ENCODE measurements at places on chromosomes 12 and 14.

- DNase-seq = no peak
Observed at GRCh38 chr12:12392413-12392812, 35.5 kb downstream of the BORCS5 start.

DNA sequence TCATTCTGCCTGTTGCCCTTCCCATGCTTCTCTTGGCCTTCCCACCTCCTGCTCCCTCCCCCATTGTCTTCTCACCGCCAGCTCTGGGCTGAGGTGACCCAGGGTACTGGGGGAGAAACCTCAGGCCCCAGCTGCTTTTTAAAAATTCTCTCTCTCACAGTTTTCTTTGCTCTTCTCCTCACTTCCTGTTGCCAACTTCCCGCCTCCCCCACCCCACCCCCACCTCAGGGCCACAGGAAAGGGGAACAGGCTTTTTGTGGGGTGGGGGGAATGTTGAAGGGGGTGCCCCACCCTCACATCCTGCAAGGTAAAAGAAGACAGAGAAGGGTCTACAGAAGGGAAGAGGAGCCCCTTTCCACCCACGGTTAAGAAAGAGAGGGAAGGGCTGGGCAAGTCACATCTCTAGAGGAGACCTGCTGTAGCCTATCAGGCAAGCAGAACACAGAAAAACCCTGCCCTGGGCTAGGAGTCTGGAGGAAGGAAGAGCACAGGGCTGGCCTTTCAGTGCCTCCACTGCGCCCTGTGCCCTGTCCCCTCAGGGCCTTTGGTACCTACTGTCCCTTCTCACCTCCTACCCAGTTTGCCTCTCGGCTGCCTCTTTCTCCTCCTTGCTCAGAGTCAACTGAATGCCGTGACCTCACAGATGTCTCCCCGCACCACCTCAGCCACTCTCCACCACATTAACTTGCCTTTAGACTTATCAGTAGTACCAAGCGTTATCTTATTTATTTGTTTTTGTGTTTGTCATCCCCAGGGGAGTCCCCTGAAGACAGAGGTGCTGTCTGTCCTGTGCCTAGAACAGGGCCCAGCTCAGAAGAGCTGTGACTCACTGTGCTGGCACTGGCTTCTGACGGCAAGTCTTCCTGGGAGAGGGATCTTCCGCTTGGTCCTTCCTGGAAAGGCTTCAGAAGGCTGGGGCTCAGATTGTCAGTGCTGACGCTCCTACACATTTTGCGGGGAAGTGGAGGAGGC is 1.7 kb downstream of the ARHGAP9 start:
- peak; percentile 40 for DNase-seq

DNA sequence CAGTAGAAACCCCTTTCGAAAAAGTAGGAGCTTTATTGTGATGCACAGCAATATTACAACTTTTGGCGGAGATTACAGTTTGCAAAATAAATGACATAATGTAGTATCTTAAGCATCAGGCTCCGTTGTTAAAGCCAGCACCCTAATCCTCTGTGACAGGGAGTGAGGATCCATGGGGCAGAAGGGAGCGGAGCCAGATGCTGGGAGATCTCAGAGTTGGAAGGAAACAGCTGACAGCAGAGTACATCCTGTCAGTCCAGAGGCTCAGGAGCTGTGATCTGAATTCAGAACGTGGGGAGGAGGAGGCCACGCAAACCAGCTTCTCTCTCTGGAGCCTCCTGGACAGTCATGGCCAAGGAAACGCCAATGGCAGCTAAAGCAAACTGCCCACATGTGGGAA is 55.7 kb downstream of the TMTC1 start:
- no peak for DNase-seq

GRCh38 chr14:51058382-51058781 is 36.5 kb downstream of the TRIM9 start:
- DNase-seq = no peak

- DNase-seq = no peak
Observed at GRCh38 chr12:124039276-124039675, 66.3 kb downstream of the ZNF664 start.

DNA sequence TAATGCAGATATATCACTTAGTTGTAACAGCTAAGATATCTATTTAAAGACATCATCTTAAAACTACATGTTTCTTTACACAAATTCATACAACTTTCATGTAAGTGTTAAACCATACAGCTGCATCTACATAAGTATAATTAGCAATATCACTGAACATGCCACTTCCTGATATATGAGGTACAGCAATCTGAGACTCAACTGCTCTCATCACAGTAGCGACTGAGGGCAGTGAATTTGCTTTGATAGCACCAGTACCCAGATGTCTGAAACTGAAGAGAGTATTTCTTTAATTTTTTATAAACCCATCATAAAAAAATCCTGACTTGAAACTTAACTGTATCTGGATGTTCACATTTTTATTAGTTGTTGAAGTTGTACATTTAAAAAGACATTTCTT is 34.7 kb upstream of the NUAK1 start:
- no peak for DNase-seq

DNA sequence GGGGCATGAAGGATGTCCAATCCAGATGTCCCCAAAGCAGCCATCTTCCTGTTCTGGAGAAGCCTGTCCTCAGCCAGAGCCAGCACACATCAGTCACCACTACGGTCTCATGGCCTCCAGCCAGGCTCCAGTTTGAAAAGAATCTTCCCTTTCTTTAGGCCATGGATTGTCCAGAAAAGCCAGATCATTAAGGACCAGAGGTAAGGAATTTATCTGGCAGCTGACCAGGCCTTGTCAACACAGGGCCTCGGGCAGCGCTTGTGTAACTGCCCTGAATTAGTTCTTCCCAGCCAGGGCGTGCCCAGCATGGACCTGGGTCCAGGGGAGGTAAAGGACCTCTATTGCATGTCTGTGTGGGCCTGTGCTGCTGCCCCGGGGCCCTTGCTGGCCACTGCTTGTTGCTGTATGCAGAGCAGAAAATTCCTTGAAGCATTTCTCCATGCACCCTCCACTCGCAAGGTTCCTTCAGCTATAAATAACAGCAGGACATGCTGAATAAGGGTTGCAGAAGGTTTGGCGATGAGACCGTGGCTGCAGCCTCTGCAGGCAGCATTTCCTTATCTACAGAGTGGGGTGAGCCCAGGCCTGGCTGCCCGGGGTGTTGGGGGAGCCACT is 21.7 kb upstream of the VPS37B start:
- DNase-seq = no peak

GRCh38 chr12:20024194-20024593 is 344.1 kb upstream of the PDE3A start:
- DNase-seq = no peak

DNA sequence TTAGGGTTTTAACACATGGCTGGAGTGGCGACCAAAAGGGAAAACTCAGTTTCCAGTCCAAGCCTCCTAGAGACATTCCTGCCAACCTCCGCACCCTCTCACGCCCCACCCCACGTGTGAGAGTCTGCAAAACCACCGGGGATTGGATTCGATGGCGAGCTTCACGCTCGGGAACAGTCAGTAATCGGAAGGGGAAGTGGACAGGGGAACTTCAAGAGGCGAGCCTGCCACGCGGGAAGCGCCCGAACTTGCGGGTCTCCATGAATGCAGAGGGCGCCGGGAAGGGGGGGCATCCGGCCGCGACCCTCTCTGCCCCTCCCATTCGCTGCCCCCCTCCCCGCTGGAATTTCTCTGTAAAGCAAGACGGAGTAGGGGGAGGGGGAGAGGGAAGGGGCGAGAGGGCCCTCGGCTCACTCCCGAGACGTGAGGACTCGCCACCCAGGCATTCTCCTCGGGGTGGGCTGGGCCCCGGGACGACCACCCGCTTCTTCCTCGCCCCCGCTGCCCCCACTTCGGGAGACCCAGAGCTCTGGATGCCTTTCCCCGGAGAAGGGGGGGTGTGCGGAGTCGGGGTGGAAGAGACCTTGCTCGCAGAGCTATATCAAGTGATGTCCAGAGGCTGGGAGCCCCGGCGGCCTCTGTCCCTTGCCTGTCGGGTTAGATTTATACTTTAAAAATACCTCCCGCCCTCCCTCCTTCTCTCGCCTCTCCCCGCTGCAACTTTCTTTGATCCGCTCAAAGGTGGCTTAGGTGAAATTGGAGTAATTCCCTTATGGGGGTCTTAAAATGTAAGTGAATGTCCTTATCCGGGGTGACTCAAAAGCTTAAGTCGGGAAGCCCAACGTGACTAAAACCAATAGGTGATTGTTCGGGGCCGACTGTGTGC is 2.5 kb upstream of the CCND2 start:
- no peak for DNase-seq

GRCh38 chr12:113463746-113464451 is 7.8 kb downstream of the LHX5 start:
- DNase-seq = no peak

DNA sequence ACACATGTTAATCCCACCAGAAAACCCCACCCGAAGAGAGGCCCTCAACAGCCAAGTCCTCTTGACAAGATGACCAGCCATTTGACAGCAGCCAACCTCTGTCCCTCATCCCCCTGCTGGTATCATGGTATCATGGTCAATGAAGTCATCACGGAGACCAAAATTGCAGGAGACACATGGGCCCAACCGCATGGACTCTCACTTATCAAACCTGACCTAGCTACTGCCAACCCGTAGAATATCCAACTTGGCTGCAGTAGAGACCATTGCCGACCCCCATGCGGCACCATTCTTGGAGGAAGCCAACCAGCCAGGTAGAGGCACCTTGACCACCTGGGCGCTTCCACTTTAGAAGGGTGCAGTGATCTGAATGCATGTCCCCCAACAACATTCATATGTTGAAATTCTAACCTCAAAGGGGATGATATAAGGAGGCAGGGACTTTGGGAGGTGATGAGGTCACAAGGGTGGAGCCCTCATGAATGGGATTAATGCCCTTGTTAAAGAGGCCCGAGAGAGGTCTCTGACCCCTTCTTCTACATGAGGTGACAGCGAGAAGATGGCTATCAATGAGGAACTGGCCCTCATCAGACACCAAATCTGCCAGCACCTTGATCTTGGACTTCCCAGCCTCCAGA is 33.3 kb downstream of the DIO3 start:
- DNase-seq = no peak

DNA sequence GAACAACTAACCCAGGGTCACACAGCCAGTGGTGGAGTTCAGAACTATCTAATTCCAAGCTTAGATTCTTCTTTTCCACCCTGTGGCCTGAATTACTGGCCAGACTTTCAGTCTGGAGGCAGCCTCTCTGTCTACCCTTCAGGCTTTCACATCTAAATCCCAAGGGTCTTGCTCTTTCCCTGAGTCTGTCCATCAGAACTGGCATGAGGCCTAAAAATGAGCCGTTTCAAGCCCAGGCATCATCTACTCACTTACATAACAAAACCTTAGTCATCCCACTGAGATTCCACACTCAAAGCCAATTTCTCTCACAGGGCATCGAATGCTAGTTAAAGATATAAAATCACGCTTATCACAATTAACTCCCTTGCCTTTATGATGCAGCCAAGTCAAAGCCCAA is 1.3 kb upstream of the PTGDR start:
- DNase-seq = no peak

GRCh38 chr12:770479-770878 is 18.1 kb downstream of the WNK1 start:
- DNase-seq = no peak

- no peak for DNase-seq
Observed at GRCh38 chr12:28083840-28084678, 106.2 kb upstream of the CCDC91 start.

DNA sequence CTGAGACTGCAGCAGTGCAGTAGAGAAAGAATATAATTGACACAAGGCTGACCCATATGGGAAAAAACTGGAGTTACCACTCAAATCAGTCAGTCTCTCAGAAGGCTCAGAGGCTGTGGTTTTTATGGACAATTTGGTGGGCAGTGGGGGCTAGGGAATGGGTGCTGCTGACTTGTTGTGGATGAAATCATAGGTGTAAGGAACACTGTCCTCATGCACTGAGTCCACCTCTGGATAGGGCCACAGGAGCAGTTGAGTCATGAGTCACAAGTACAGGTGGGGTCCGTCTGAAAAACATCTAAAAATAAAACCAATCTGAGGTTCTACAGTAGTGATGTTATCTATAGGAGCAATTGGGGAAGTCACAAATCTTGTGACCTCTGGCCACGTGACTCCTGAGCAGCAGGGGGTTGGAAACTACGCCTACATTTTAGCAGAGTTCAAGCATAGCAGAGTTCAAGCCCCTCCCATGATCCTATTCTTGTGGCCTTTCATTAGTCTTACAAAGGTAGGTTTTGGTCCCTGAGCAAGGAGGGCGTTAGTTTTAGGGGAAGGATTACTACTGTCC is 18.1 kb upstream of the SGPP1 start:
- DNase-seq = no peak

- DNase-seq = no peak
Observed at GRCh38 chr12:63843254-63843720, 1.2 kb upstream of the SRGAP1 start.

DNA sequence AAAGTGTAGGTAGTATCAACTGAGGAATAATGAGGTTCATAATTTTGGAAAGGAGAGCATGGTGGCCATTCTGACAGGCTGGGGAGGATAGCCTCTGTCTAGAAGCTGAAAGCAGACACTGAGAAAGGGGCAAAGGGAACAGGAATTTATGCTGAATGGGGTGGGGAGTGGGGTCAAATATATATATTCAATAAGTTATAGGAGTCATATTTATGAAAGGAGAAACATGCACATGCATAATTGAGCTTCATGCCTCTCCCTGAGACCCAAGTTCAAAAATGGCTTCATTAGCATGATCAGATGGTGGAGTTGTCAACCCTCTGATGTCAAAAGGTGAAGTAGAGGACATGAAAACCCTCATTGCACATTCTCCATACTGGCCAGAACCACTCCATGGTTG is 33.9 kb upstream of the ARID2 start:
- no peak for DNase-seq

DNA sequence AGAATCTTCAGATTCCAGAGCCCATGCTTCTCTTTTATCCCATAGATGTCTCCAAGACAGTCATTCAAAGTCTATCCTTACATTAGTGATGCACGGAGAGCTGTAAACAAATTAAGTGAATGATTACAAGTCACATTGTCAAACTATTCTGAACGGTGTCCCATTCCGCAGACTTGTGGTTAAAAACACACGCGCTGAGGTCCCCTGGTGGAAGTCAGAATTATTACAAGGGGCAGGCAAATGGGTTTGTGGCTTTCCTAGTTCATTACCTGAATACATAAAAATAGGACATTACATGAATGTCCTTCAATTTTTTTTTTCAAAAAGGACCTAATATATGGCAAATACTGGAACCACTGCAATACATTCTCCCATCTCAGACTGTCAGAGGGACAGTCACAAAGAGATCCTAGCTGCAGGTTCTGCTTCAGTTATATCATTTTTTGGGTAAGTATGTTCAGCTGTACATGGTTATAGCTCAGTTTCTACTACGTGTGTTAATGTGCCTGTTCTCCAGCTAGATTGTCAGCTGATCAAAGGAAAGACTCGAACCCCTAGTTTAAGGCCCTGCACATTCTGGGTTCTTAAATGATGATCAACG is 53.1 kb upstream of the STON2 start:
- peak; percentile 46 for DNase-seq

DNA sequence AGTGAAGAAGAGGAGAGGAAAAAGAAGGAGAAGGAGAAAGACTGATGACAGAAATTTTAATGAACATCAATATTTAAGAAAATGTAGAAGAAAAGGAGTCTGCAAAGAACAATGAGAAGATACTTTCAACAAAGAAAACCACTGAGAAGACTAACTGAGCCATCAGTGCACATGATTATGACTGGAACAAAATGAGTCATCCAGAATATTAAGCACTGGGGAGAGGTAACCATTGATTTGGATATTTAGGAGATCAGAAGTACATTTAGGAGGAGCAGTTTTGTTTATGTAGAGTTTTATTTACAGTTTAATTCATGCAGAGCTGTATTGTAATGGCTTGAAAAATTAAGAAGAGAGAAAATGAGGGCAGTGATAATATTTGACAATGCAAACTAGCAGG is 159.1 kb downstream of the C12orf50 start:
- DNase-seq = no peak

All from stimulated activated CD4-positive, alpha-beta T cell treated with anti-CD3 and anti-CD28 coated beads, TNF-alpha, amount 100 ng/mL, for 48 hours (primary cell).